Right renal cortex interstitium (tissue), 3 donors: ENCODE measurements at places on chromosomes 4 and X. TPM values are rescaled to one million over a fixed set of nuclear protein-coding genes. Genes with fewer than 3 reads are reported as not detected.

DNA sequence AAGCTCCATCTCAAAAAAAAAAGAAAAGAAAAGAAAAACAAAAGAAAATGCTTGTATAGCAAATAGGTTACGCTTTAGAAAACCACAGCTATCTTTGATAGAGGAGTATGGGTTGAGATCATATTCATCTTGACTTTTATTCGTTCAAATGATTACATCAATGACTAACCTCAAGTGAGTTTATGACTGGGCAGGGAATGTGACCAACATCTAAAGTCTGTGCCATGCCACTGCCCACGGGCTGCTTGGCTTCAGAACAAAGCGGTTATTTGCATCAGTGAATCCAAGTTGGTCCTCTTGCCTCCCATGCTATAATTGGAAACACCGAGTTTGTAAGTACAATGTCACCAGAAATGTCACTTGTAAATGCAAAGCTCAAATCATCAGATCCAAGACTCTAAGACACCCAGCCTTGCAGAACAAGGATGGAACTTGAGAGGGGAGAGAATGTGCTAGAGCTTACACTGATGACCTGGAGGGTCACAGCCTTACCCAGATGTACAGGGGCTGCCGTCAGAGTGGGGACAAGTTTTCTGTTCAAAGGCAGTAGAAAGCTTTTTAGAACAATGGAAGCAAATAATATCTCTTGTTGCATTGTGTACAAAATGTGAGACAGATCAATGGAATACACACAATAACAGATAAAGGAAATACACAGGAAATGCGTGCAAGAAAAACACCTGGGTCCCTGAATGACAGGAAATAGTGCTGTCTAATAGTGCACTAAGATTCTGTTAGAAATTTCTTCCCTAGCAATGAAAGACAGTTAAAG is 8.4 kb upstream of the OPN1LW start:
- no peak for DNase-seq

GRCh38 chr4:145909281-145909715 is 29.3 kb downstream of the ZNF827 start:
- no peak for DNase-seq

DNA sequence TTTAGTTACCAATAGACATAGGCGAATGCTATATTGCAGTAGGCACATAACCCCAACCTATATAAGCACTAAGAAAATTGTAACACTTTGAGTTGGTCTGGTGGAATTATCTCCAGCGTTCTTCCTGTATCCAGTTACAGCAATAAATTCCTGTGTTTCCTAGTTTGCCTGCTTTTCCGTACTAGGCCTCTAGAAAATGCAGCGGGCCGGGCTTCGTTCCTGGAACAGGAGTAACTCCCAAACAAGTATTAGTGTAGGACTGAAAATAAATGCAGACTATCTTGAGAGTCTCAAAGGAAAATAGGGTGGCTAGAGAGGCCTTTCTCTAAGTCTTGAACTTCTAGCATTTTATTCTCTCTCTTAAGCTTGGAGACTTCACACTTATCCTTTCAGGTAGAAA is 159.8 kb downstream of the OR13H1 start:
- DNase-seq = no peak

GRCh38 chr4:52317361-52317879 is 266.3 kb downstream of the SPATA18 start:
- no peak for DNase-seq

Gene HOPX
- polyA plus RNA-seq = 17.5 TPM

DNA sequence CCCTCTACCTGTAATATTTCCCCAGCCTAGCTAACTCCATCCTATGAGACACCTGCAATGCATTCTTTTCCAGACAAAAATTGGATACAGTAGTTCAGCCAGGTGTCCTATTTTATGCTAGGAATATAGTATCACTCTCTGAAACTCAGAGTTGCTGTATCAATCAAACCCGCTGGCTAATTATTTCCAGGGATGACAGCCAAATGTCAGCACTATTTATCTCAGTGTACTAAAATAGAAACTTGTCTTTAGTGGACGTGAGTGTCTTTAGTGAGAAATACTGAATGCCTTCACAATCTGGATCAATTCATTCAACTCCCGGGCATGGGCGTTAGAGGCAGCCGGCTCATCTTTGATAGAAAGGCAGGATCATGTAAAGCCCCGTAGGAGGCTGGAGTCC is 196.2 kb downstream of the RBM46 start:
- DNase-seq = no peak

- DNase-seq = no peak
Measured at GRCh38 chrX:94850811-94851210, 1176.8 kb downstream of the FAM133A start.

DNA sequence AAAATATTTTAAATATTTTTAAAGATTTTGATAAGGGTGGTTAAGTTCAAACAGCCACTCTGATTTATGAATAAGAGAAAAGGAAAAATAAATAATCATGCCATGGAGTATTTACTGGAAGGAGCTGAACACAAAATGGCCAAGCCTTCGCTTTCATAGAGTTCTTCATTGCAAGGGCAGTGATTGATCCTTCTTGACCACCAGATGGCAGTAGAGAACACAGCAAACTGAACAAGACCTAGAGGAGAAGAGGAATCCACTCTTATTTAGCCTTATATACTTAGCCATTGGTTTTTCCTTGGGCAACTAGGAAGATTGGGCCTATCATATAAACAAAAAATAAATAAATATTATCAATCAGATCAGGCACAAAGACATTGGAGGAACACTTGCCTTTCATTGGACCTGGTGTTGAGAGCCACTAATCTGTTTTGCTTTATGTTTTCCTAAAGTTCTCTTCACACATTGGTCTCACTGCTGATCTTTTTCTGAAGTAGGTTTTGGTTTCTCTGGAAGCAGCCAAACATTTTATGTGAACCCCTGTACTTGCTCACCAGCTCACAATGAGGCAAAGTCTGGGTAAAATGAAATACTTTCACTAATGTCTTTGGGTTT is 58.1 kb upstream of the PARM1 start:
- peak; percentile 82 for DNase-seq

DNA sequence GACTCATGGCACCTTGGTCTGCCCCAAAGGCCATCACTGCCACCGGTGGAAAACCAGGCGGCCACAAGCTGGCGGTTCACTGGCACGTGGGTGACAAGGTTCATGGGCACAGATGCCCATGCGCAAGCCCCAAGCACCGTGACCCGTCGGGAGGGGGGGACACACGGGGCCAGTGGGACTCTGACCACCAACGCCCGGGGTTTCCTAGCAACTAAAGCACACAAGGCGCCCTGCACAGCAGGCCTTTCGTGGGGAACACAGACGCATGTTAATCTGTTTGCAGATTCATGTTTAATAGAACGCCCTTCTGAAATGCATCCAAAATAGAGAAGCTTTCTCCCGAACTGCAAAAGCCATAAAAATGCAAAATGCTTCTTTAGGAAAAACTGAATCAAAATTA is 43.9 kb downstream of the FAM53A start:
- DNase-seq = peak; percentile 26
